ENCODE measurements at places on chromosomes 11 and 22.

DNA sequence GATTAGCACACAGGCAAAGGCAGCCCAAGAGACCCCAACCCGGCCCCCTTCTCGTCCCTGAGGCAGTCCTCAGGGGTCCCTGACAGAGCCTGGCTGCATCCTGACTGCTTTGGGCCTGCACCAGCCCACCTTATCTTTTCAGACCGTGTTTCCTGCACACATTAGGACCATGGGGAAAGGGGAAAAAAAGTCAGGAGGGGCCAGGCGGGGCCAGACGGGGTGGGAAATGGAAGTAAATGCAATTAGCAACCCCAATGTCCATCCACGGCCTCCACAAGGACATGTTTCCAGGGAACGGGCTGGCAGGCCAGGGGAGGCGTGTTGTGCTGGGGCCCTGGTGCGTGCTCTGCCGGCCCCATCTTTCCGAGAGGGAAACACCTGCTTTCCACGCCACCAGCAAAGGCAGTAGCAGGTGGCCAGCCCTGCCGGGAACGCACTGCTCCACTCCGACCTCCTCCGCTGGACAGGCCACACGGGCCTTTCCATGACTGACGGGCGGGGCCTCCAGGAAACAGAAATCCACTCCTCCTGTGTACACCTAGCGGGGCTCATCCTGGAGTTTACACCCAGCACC, 7.4 kb downstream of the EHD1 start:
- peak overlapping the region; percentile 54 for H3K4me3 ChIP-seq
- H3K36me3 ChIP-seq = peaks cover 72% of the 10 kb centered on the region
- no peak overlapping the region for H3K27ac ChIP-seq
- no peak for DNase-seq
- H3K27me3 ChIP-seq = no peaks in the 10 kb centered on the region

DNA sequence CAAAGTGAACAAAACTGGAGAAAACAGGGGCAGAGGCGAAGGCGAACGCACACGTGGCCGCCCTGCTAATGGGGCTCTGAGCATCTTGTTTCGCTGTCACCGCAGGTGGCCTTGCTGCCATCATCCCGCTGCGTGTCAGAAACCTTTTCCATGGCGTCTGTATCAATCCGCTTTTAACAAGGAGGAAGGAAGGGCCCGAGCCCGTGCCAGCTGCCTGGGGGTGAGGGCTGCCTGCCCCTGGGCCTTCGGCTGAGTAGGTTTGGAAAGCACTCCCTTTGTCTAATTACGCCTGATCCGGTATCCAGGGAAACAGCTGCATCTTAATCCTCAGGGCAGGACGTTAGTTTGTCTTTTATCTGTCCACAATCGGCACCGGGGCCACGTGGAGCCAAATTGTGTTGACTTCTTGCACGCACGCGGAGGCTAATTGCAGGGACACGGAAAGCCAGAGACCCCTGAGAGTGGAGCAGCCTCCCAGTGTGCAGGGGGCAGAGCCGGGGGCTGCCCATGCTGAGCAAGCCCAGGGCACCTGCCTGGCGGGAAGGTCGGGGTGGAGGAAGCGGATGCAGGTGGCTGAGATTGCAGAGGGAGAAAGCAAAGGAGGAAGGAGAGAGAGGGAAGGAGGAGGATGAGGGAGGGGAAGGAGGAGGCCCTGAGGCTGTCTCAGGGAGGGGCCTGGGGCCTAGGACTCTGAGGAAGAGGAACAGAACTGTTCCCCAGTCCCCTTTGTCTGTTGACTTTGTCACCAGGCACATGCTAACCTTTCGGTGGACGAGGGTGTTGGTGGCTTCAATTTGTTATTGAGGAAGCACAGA, 19.2 kb upstream of the TH start:
- no peaks in the 10 kb centered on the region for H3K4me1 ChIP-seq
- no peak overlapping the region for H3K27ac ChIP-seq
- H3K27me3 ChIP-seq = peaks cover 12% of the 10 kb centered on the region
- no peak overlapping the region for H3K4me3 ChIP-seq
- no peak for DNase-seq

GRCh38 chr11:64097468-64098317, 62.0 kb downstream of the FLRT1 start:
- DNase-seq = no peak
- no peak overlapping the region for H3K4me3 ChIP-seq
- H3K27ac ChIP-seq = no peak overlapping the region
- peaks cover 17% of the 10 kb centered on the region for H3K27me3 ChIP-seq
- H3K4me1 ChIP-seq = peaks cover 17% of the 10 kb centered on the region
- H3K36me3 ChIP-seq = no peaks in the 10 kb centered on the region

- no peak for DNase-seq
- H3K36me3 ChIP-seq = peaks cover 22% of the 10 kb centered on the region
- H3K4me3 ChIP-seq = no peak overlapping the region
- no peaks in the 10 kb centered on the region for H3K27me3 ChIP-seq
- H3K27ac ChIP-seq = no peak overlapping the region
- H3K4me1 ChIP-seq = no peaks in the 10 kb centered on the region
Measured at GRCh38 chr11:112096194-112096593, 9.5 kb downstream of the SDHD start.

GRCh38 chr11:131884461-131885073, 514.2 kb downstream of the NTM start:
- H3K27ac ChIP-seq = no peak overlapping the region
- DNase-seq = no peak
- H3K4me1 ChIP-seq = no peaks in the 10 kb centered on the region
- no peaks in the 10 kb centered on the region for H3K27me3 ChIP-seq

GRCh38 chr11:123301013-123301591, 106.1 kb upstream of the CLMP start:
- no peak for DNase-seq
- no peaks in the 10 kb centered on the region for H3K4me1 ChIP-seq
- H3K27ac ChIP-seq = no peak overlapping the region
- H3K36me3 ChIP-seq = no peaks in the 10 kb centered on the region
- H3K4me3 ChIP-seq = no peak overlapping the region

GRCh38 chr11:60195923-60196368, 13.1 kb upstream of the MS4A6A start:
- H3K4me1 ChIP-seq = peaks cover 7% of the 10 kb centered on the region
- no peak for DNase-seq
- no peak overlapping the region for H3K27ac ChIP-seq
- H3K27me3 ChIP-seq = no peaks in the 10 kb centered on the region

DNA sequence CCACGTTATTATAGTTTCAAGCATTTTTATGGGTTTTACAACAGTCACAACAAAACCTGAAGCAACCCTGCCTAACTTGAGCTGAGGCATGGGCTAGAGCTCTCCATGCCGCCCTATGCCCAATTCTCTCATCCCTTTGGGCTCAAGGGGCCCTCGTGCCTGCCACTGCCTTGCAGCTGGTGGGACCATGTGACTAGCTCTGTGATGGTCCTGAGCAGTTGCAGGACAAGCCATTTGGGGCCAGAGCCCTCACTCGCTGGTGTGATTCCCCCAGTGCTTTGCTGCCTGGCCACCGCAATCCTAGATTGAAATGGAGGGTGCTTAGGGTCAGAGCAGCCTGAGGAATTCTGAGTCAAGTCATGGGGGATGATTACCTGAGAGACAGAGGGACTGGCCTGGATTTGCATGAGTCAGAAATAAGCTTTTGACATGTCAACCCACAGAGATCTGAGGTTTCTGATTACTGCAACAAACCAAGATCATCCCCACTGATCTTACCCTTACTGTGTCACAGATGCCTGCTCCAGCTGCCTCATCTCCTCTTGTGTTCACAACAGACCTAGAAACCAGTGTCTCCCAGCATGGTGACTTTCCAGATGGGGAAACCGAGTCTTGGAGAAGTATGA, 323.7 kb downstream of the BRD1 start:
- no peaks in the 10 kb centered on the region for H3K27me3 ChIP-seq
- no peaks in the 10 kb centered on the region for H3K36me3 ChIP-seq
- H3K4me3 ChIP-seq = no peak overlapping the region
- no peaks in the 10 kb centered on the region for H3K4me1 ChIP-seq
- H3K27ac ChIP-seq = no peak overlapping the region

- H3K27me3 ChIP-seq = no peaks in the 10 kb centered on the region
- DNase-seq = no peak
- no peaks in the 10 kb centered on the region for H3K36me3 ChIP-seq
- no peak overlapping the region for H3K27ac ChIP-seq
- H3K4me3 ChIP-seq = no peak overlapping the region
Measured at GRCh38 chr22:34293324-34293723, 373.0 kb upstream of the LARGE1 start.

DNA sequence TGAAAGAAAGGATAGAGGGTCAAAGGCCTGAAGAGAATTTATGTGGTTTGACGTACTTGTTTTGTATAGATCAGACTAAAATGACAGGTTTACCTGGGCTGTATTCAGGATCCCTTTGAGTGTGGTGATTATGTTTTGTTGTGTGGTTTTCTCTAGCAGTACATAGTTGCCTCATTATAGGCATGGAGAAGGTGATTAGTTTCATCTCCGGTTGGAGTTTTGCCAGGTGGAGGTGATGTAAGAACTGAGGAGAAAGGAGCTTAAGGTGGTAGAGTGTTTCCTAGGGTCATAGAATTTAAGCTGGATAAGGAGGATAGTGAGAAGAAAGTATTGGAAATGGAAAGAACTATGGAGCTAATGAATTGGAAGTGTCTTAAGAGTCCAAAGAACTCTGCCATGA, 229.0 kb downstream of the TMEM135 start:
- no peak overlapping the region for H3K4me3 ChIP-seq
- no peaks in the 10 kb centered on the region for H3K36me3 ChIP-seq
- no peak for DNase-seq
- H3K27ac ChIP-seq = no peak overlapping the region

- DNase-seq = no peak
- no peaks in the 10 kb centered on the region for H3K36me3 ChIP-seq
- no peak overlapping the region for H3K27ac ChIP-seq
- no peak overlapping the region for H3K4me3 ChIP-seq
Measured at GRCh38 chr11:45834298-45834756, 12.9 kb upstream of the CRY2 start.

DNA sequence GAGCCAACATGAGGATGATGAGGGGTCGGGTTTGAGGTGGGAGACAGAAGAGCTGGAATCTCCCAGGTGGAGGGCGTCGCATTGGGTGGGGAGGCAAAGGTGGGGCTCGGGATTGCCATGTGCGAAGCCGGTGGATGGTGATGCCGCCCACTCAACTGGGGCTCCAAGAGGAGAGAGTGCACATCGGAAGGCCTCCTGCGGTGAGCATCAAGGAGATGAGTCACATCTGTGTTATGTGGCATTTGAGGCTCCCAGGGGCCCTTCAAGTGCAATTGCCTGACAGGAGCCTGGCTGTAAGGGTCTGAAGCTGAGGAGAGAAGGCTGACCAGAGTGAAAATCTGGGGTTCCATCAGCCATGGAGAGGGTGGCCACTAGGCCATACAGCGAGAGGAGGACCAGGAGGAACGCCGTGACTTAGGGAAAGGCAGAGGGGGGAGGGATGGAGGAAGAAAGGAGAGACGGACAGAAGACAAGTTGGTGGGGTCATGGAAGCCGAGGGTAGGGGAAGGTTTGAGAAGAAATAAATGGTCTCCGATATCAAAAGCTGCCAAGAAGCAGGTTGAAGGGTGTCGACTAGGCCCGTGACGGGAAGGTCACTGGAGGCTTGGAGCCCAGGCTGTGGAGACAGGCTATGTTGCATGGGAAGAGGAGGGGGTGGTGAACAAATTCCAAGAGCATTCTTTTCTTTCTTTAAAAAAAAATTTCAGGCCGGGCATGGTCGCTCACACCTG, 21.3 kb downstream of the RASD2 start:
- H3K4me1 ChIP-seq = peaks cover 22% of the 10 kb centered on the region
- H3K4me3 ChIP-seq = no peak overlapping the region
- peak; percentile 38 for DNase-seq

- DNase-seq = no peak
- H3K4me3 ChIP-seq = peak overlapping the region; percentile 91
- H3K4me1 ChIP-seq = peaks cover 42% of the 10 kb centered on the region
- H3K27me3 ChIP-seq = no peaks in the 10 kb centered on the region
- H3K36me3 ChIP-seq = peaks cover 77% of the 10 kb centered on the region
Measured at GRCh38 chr11:71449596-71449995, 1.4 kb upstream of the DHCR7 start.

GRCh38 chr22:20395907-20396287, 1.9 kb downstream of the ZNF74 start:
- H3K27ac ChIP-seq = no peak overlapping the region
- H3K4me1 ChIP-seq = peaks cover 25% of the 10 kb centered on the region
- H3K36me3 ChIP-seq = peaks cover 22% of the 10 kb centered on the region

GRCh38 chr11:113675003-113675561, 31.0 kb downstream of the TMPRSS5 start:
- no peak overlapping the region for H3K4me3 ChIP-seq
- H3K27me3 ChIP-seq = no peaks in the 10 kb centered on the region
- peaks cover 9% of the 10 kb centered on the region for H3K4me1 ChIP-seq
- H3K27ac ChIP-seq = no peak overlapping the region

GRCh38 chr11:134531327-134532130, 119.5 kb upstream of the B3GAT1 start:
- no peak overlapping the region for H3K27ac ChIP-seq
- no peak overlapping the region for H3K4me3 ChIP-seq
- no peak for DNase-seq
- no peaks in the 10 kb centered on the region for H3K36me3 ChIP-seq
- H3K4me1 ChIP-seq = no peaks in the 10 kb centered on the region

- H3K27ac ChIP-seq = peak overlapping the region; percentile 98
- peaks cover 100% of the 10 kb centered on the region for H3K36me3 ChIP-seq
- H3K27me3 ChIP-seq = no peaks in the 10 kb centered on the region
Measured at GRCh38 chr22:30250661-30251267, 4.2 kb upstream of the LIF start.

GRCh38 chr11:31822175-31822926, 11.2 kb upstream of the PAX6 start:
- H3K27me3 ChIP-seq = peaks cover 86% of the 10 kb centered on the region
- DNase-seq = no peak
- H3K27ac ChIP-seq = no peak overlapping the region
- no peak overlapping the region for H3K4me3 ChIP-seq
- H3K36me3 ChIP-seq = no peaks in the 10 kb centered on the region

DNA sequence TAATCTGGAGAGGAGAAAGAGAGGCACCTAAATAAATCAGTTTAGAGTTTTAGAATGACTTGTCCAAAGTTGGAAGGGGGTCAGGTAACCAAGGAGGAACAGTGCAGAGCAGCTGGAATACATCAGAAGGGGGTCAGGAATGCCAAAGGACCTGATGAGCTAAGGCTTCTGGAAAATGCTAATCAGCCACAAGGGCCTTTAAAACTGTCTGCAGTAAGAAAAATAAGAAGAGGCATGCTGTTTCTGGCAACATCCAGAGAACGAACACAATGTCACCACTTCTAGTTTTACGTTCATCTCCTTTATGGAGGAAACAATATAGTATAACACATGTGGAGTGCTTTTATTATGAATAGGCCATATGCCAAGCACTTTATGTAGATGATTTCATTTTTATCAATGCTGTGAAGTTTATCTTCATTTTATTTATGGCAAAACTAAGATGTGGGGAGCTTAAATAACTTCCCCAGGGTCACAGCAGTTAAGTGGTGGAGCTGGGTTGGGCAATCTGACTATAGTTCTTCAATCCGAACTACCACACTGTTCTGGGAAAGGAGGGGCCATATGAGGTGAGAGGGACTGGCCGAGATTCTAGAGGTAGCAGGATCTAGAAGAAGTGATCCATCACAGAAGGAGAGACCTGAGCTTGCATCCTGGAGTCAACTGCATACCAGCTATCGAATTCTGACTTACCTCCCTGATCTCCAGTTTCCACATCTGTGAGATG, 22.6 kb downstream of the ACO2 start:
- peaks cover 17% of the 10 kb centered on the region for H3K4me1 ChIP-seq
- DNase-seq = no peak
- peaks cover 4% of the 10 kb centered on the region for H3K36me3 ChIP-seq
- H3K4me3 ChIP-seq = no peak overlapping the region
- H3K27me3 ChIP-seq = no peaks in the 10 kb centered on the region

GRCh38 chr11:77308838-77309237, 7.4 kb upstream of the GDPD4 start:
- H3K27ac ChIP-seq = no peak overlapping the region
- H3K4me1 ChIP-seq = no peaks in the 10 kb centered on the region

Measured in Calu3 (cell line).